Keratinocyte (primary cell): ENCODE measurements at places on chromosomes 16 and 17.

DNA sequence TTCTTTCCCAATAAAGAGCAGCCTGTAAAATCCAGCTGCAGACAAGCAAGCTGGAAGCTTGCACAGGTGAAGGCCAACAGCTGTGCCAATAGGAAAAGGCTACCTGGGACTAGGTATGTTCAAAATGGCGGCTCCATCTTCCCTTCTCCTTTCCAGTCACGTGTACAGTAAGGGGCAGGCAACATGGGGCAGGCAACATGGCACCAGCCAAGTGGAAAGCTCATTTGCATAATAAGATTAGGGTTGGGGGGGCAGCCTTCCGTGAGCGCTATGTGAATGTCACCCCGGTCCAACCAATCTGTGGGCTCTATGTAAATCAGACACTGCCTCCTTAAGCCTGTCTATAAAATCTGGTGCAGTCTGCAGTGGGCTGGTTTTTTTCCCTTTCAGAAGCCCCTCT is 31.3 kb downstream of the TVP23A start:
- no peak for DNase-seq

- DNase-seq = no peak
Observed at GRCh38 chr16:56950881-56951771, 10.6 kb upstream of the CETP start.

DNA sequence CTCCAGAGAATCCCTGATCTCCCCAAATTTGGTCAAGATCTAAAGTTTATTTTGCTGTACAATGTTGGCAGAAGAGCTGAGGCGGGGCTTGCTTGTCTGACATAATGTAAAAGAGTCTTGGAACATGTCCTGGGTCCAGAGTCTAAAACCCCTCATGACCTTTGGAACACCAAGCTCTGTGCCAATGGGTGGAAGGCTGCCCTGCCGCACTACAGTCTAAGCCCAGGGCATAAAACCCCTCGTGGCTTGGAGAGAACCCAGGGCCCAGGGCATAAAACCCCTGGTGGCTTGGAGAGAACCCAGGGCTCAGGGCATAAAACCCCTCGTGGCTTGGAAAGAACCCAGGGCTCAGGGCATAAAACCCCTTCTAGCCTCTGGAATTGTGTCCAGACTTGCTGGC is 36.7 kb downstream of the CCDC57 start:
- no peak for DNase-seq

- DNase-seq = no peak
Observed at GRCh38 chr17:50191359-50192143, 9.9 kb downstream of the COL1A1 start.

GRCh38 chr16:28298511-28298878 is 6.2 kb downstream of the SBK1 start:
- no peak for DNase-seq

DNA sequence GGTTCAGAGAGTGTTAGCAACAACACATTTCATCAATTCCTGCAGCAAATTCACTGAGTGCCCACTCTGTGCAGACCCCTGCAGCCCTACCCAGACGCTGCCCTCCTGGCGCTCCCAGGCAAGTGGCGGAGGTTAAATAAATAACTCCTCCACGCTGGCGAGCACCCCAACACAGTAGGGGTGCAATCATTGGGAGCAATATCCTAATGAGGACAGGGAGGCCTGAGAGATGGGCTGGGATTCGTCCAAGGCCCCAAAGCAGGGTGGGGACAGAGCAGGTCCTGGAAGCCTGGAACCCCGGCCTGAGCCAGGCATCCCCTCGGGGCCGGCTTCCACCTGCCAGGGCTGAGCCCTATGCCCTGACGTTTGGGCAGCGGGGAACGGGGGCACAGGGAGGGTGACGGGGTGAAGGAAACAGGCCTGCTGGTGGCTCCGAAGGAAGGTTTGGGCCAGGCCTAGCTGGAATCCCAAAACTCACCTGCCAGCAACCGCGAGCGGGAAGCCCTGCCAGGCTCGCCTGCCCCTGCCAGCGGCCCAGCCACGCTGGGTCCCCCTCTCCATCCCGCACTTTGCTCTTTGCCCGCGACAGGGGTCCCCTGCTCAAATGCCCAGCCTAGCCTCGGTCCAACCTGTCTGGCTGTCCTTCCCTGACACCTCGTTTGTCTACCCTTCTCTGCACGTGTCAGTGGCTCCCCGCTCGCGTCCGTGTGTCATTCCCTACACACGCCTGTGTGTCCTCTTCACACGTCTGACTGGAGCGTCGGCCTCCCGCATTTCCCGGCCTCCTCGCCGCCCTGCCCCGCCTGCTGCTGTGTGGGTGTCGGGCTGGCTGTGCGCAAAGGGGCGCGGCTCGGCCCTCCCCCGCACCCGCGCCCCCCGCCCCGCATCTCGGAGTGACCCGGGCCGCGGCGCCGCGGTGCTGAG is 721 bp upstream of the BEAN1 start:
- DNase-seq = no peak
